NCI-H1436 (cell line): ENCODE measurements at places on chromosomes 4 and X.

- DNase-seq = no peak
Observed at GRCh38 chr4:104424475-104424941, 70.2 kb downstream of the CXXC4 start.

- DNase-seq = no peak
Observed at GRCh38 chrX:112967341-112967740, 126.7 kb upstream of the AMOT start.

DNA sequence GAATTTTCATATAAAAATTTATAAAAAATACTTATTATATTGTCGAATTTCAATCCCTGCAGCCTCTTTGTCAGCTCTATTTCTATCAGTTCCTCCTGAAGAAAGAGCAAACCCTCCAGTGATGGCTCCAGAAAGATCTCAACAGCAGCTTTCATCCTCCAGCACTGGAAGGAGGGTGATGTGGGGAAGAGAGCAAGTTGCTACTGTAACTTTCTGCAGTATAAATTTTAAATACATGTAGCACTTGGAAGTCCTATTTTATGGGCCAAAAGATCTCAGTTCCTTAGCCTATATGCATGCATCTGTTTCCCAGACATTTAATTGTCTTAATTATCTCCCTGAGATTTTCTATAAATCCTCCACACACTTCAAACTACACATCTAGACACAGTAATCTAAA is 13.7 kb upstream of the ODAM start:
- DNase-seq = no peak

DNA sequence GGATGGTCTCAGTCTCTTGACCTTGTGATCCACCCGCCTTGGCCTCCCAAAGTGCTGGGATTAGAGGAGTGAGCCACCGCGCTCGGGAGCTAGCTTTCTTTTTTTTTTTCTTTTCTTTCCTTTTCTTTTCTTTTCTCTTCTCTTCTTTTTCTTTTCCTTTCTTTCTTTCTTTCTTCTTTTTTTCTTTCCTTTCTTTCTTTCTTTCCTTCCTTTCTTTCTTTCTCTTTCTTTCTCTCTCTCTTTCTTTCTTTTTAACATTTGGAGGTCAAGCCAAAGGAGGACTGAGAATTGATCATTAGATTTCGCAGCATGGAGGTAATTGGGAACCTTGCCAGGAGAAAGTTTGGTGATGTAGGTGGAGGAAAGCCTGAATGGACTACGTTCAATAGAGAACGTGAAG is 67.4 kb downstream of the LARP7 start:
- no peak for DNase-seq

DNA sequence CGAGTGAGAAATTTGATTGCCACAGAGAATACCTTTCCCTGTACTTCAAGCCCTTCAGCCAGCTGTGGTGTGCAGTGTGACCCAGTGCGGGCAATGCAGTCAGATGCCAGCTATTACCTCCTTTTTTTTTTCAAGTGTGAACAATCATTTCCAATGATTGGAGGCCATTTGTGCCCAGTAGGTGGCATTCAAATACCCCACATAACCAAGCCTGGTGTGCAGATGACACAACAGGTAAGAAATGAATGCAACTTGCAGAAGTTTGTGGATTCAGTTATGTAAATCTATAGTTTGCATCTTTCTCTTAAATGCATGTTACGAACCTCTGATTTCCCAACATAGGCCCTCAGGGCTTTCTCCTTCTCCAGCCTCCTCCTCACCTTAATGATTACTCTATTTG is 98.0 kb downstream of the CLCN4 start:
- no peak for DNase-seq

- DNase-seq = no peak
Observed at GRCh38 chr4:150457802-150458201, 124.1 kb upstream of the MAB21L2 start.
